ENCODE measurements at places on chromosomes 11 and 22. TPM values are rescaled to one million over a fixed set of nuclear protein-coding genes. Genes with fewer than 3 reads are reported as not detected.

DNA sequence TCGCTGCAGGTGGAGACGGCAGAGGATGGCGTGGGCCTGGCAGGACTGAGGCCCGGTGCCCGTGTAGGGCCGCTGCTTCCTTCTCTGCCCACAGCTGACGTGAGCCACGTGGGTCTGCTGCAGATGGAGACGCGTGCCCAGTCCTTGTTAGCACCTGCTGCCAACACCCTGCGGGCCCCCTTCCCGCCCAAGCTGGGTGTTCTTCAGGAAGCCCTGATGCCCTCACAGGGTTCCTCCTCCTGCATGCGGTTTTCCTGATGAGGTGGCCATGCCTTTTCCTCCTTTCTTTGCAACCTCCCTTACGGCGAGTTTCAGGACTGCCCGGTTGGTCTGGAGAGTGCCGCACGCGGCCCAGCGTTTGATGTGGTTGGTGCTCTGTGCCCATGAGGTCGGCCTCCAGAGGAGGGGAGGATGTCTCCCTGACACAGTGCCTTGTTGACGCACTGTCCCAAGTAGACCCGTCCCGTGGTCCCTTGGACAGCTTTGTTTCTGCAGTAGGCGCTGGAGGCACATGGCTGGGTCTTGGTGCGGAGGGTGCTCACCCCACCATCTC lies 44.7 kb downstream of the AP2A2 start:
- no peak for DNase-seq

GRCh38 chr11:111944651-111945051 lies 7.5 kb downstream of the DIXDC1 start:
- no peak for DNase-seq

- DNase-seq: no peak
These were observed 583.9 kb upstream of the LRRC4C start for GRCh38 chr11:42043312-42043711.

DNA sequence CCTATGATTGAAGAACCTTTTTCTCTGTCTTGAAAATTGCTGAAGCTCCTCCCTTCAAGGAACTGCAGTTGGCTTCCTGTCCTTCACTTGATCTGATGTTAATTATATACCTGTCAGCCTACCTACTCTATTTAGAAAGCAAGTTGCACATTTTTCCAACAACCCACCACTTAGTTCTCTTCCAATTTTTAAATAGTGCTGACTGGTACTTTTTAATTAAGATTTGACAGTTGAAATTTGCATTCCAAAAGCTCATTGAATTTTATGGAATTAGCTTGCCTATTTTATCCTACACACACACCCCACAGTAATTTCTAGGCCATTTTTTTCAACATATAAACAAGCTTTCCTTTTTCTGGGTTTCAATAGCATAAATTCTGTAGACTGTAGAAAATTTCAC lies 820.3 kb upstream of the FAT3 start:
- no peak for DNase-seq

GRCh38 chr11:114783805-114784204 lies 105.5 kb downstream of the NXPE2 start:
- no peak for DNase-seq

- no peak for DNase-seq
These were observed 3.8 kb downstream of the ARVCF start for GRCh38 chr22:20012741-20013331.

DNA sequence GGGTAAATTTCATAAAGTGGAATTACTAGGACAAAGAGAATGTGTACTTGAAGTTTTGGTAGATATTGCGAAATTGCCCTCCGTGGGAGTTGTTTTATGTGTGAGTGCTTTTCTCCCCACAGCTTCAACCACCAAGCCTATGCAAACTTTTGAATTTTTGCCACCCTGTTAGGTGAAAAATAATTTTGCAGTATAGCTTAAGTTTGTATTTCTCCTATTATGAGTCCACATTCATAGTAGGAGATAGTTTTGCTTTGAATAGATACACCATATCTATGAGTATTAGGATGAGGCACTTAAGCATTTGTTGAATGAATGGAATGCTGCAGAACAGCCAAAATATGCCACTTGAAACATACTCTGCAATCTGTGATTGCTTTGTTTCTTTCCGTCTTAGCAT lies 43.6 kb downstream of the UVRAG start:
- no peak for DNase-seq

GRCh38 chr11:34300026-34300925 lies 57.5 kb downstream of the ABTB2 start:
- DNase-seq: no peak

- DNase-seq: no peak
These were observed 24.0 kb downstream of the PAX6 start for GRCh38 chr11:31786996-31787685.

DNA sequence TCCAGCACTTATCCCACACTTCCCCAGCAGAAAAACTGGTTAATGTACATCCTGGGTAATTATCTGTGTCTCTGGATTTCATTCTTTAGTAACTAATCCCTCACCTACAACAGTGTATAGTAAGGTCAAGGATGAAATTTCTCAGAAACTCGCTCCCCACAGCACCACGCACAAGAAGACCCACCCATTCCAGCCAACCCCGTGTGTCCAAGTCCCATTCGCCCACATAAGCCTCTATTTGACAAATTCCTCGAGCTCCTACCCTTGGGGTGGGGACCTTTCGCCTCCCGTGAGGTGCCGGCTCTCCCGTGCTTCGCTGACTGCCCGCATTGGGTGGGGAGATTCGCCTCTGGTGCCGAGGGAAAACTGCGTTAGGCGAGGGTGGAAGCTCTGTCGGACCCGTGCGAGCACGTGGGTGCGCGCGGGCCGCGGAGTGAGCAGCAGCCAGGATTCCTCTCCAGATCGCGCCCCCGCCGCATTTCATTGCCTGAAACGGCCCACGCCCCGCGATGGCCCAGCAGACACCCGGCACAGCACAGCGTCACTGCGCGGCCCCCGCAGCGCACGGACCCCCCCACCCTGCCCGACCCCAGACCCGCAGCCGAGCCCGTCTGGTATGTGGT lies 866 bp downstream of the EXPH5 start:
- peak; percentile 26 for DNase-seq

DNA sequence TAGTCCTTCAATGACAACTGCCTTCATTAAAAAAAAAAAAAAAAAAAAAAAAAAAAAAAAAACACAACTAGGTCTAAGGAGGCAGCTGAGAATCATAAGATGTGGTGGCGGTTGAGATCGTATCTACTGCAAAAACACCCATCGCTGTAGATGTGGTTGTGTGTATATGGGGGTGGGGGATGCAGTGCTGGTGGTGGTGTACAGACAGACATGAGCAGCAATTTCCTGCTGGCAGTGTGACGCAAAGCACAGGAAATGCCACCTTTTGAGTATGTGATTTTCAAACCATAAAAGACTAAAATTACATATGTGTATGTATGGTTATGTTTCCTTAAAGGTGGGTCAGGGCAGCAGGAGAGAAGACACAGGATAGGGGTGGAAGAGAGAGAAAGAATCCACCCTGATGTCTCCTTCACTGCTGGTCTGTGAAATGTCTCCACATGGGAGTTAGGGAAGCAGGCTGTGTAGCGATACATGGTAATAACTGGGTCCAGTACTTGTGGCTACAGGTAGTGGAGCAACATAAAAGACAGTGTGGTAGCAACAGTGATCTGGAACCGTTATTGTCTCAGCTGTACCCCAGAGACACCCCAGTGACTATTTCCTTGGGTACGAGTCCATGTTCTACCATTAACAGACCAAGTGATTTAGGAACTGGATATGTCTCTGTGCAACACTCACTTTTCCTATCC lies 57.9 kb downstream of the SYTL2 start:
- DNase-seq: no peak

DNA sequence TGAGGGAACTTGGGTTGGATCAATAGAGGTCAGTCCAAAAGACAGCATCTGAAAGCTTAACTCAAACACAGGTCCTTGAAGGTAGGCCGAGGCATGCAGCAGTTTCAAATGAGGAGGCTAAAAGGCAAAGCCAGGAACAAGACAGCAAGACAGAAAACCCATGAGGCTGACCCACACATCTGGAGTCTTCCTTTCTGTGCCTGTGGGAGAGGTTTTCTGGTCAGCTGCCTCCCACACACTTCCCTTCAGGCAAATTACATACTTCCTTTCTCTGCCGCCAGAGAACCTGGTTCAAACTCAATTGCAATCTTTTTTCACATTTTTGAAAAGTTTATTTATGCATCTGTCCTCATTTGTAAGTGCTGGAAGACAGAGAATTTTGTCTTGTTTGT lies 29.8 kb upstream of the CRTAM start:
- DNase-seq: no peak

DNA sequence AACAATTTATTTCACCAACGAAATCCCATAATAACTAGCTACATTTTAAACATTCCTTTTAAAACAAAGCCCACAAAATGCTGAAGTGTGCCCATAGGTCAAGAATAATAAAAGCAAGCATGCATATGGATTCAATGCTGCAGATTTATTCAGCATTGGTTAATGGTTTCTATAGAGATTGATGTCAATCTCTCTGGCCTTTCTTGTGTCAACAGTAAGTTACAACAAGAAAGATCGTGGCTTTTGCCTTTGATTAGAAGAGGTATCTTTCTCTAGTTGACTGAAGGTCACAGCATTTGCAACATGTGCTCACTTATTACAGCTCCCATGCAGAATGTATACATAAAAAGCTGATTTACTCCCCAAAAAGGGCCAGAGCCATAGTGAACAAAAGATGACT lies 1.4 kb upstream of the SOX6 start:
- no peak for DNase-seq

- no peak for DNase-seq
These were observed 250.3 kb upstream of the TBCEL start for GRCh38 chr11:120773501-120774031.

- DNase-seq: no peak
These were observed 30.7 kb downstream of the SVIP start for GRCh38 chr11:22798901-22799300.

- DNase-seq: no peak
These were observed 124.4 kb upstream of the SLC5A12 start for GRCh38 chr11:26846227-26846626.

GRCh38 chr11:86415026-86415425 lies 40.3 kb downstream of the CCDC81 start:
- DNase-seq: no peak

GRCh38 chr22:29840498-29840897 lies 2.4 kb upstream of the ASCC2 start:
- no peak for DNase-seq

GRCh38 chr22:29306175-29306834 lies at the start of gene GAS2L1:
TSS of gene GAS2L1 (plus strand) at chr22:29306650. CDS start at chr22:29308106, 1,456 bp downstream.
- DNase-seq: peak; percentile 55

DNA sequence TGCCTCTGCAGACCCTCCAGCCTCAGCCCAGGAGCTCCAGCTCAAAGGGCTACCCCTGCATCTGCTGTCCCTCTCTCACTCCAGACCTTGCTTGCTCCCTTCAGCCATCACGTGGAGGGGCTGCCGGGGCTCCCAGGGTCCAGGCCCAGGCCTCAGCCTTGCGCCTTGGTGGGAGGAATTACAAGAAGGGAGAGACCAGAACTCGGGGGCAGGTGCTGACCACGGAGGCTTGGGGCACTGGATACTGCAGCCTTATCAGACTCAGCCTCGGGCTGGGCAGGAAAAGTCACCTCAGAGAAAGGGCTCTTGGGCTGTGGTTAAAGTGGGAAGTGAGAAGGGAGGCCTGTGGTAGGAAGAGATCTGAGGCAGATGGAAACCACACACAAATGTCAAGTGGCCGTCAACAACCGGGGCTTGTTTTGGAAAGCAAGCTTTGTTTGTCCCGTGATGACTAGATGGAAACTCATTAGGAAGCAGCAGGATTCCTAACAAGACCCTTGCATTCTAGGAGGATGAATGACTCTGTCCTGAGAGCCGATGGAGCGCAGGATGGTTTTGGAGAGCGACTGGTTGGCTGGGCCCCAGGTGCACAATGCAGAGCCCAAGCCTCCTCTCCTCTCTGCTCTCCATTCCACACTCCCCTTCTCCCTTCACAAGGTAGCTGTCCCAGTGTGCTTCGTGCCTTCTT lies 1321.7 kb downstream of the TBC1D22A start:
- DNase-seq: no peak

Gene KCNQ1
- total RNA-seq: 0.31 TPM

Gene ABTB2
- total RNA-seq: 3.7 TPM

Gene CLCF1
- not detected for total RNA-seq

Gene P2RX3
- not detected for total RNA-seq

Gene POU2F3
- total RNA-seq: not detected

Gene EXPH5
- total RNA-seq: 3.1 TPM

All from occipital lobe (tissue), 3 donors.